ENCODE measurements at places on chromosomes 12 and 14. TPM values are rescaled to one million over a fixed set of nuclear protein-coding genes. Genes with fewer than 3 reads are reported as not detected.

Gene MYF5
- total RNA-seq, result 6.3 TPM

Gene NFATC4
- total RNA-seq, result 53.0 TPM

Gene PLEKHG7
- total RNA-seq, result 0.58 TPM

Gene TSPAN19
- 0.41 TPM for total RNA-seq

Gene MUCL1
- not detected for total RNA-seq

Gene CNTN1
- total RNA-seq, result 47.3 TPM

Gene KRT6C
- total RNA-seq, result not detected

Gene PUS1
- 14.7 TPM for total RNA-seq

Gene SIX4
- 11.9 TPM for total RNA-seq

Gene PAPLN
- total RNA-seq, result 41.3 TPM

Gene DEPDC4
- total RNA-seq, result 5.1 TPM

Gene GZMB
- total RNA-seq, result 1.4 TPM

Gene SLC4A8
- 3.0 TPM for total RNA-seq

Gene DAO
- total RNA-seq, result 0.53 TPM

Gene FGD6
- 14.5 TPM for total RNA-seq

Gene BHLHE41
- total RNA-seq, result 1.8 TPM

Gene PTCSC3
- total RNA-seq, result not detected

Gene CD4
- 18.3 TPM for total RNA-seq

Gene SLC39A5
- 34.9 TPM for total RNA-seq

Gene WDR20
- 29.5 TPM for total RNA-seq

Gene LGR5
- total RNA-seq, result 7.5 TPM

Gene NOVA1
- 14.6 TPM for total RNA-seq

Gene SLC2A14
- 0.64 TPM for total RNA-seq

Gene LPAR5
- 2.2 TPM for total RNA-seq

Gene FGF6
- 1.3 TPM for total RNA-seq

Gene ITGA7
- total RNA-seq, result 79.3 TPM

Gene TMEM63C
- 0.35 TPM for total RNA-seq

Gene PMEL
- 3.2 TPM for total RNA-seq

Gene NYNRIN
- 37.2 TPM for total RNA-seq

Gene PLEK2
- total RNA-seq, result 1.3 TPM

Gene KRT73
- total RNA-seq, result not detected

Gene KRT77
- not detected for total RNA-seq

Gene GPR65
- 0.99 TPM for total RNA-seq

Gene ADGRD1
- total RNA-seq, result 16.8 TPM

Gene RNASE13
- total RNA-seq, result not detected

Gene RNASE1
- total RNA-seq, result 198 TPM

Gene SCN8A
- total RNA-seq, result 3.7 TPM

Gene SOX5
- 25.2 TPM for total RNA-seq

Gene ADCY4
- total RNA-seq, result 29.7 TPM

Gene KRT83
- total RNA-seq, result not detected

Gene FAM181A
- total RNA-seq, result not detected

Gene GLTP
- total RNA-seq, result 37.0 TPM

Gene PKP2
- 19.1 TPM for total RNA-seq

Gene CPNE6
- not detected for total RNA-seq

Gene SLC6A15
- total RNA-seq, result 0.58 TPM

Gene TAS2R42
- total RNA-seq, result not detected

Gene CACNA1C
- 16.4 TPM for total RNA-seq

Gene MYO1H
- total RNA-seq, result 0.53 TPM

Gene BAZ1A
- 17.2 TPM for total RNA-seq

Gene PLEKHD1
- total RNA-seq, result 4.3 TPM

Gene LHX5
- not detected for total RNA-seq

Gene PGF
- total RNA-seq, result 9.6 TPM

Gene ASIC1
- total RNA-seq, result 3.9 TPM

Gene SLC17A8
- total RNA-seq, result 0.23 TPM

Gene PMCH
- total RNA-seq, result not detected

Gene PNP
- 71.3 TPM for total RNA-seq

Gene FGF23
- 0.06 TPM for total RNA-seq
